ENCODE measurements at places on chromosomes 2 and 18.
A peak's percentile ranks its signal among the peaks of the same experiment; 100 is the strongest.

GRCh38 chr18:60145776-60146175 lies 226.8 kb downstream of the MC4R start:
- no peak for DNase-seq

DNA sequence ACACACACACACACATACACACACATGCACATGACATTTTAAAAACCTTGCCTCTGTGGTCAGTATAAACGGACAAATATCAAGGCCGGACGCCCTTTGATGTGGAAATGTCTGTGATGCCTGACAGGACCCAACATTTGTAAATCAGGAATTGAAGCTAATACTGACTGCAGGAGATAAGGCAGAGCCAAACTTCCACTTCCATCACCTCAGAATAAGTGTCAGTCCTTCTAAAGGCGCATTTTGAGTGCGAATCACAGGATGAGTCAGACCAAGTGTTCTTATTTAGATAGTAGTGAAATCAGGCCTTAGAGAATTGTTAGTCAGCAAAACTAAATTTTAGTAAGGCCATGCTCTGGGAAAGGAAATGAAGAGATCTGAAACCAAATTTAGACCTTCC lies 211.7 kb upstream of the LRATD1 start:
- no peak for DNase-seq

GRCh38 chr2:27734305-27734704 lies 37.2 kb upstream of the MRPL33 start:
- DNase-seq = no peak

DNA sequence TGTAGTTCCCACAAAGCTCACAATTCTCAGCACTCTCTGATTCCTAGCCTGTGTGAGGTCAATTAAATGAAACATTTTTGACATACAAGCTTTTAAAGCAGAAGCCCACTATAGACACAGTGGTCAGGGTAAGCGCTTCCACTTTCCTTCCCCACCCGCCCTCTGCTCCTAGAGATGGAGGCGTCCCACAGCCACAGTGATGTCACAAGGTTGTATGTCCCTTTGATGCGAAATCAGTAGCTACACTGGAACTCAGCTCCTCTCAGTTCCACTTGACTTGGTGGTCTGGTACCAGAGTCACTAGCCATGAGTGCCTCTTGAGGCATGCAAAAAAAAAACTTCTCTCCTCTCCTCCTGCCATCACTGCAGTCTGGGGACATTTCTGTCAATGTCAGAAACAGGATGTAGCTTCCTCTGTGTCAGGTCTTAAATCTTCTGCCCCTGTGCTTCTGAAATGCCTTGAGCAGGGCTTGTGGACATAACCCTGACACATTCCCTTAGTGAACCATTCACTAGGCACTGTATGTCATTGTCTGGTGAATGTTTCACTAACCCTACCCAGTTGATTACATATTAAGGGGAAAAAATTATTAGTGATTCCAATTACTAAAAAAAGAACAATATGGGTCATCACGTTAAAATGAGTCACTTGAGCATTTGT lies 7.8 kb downstream of the SULT1C4 start:
- DNase-seq = no peak

GRCh38 chr18:21490748-21491147 lies 109.8 kb downstream of the ESCO1 start:
- no peak for DNase-seq

GRCh38 chr2:130341562-130342019 lies 1.1 kb upstream of the IMP4 start:
- no peak for DNase-seq

DNA sequence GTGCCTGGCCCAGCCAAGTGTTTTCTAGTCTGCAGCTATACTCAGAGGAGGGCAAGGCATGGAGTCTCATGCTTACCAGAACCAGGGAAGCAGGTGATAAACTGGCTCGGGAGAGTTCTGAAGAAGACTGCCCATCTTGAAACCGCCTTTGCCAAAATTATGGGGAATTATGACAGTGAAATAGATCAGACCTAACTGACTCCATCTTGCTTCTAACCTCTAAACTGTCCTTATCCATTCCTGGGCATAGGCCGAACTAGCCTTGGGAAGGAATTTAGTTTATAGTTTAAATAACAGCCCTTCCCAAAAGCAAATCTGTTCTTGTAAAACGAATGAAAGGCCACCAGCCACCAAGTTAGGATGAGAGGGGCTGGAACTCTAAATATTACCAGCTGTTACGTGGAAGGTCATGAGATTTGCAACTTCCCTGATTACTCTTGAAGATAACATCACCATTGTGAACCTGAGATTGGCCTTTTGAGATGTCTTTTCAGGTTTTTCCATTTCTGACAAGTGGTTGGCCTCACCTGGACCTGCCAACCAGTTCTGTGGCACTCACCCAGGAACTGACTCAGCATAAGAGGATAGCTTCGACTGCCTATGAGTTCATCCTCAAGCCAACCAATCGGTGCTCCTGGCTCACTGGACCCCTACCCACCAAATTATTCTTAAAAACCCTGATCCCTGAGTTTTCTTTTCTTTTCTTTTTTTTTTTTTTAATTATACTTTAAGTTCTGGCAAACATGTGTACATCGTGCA lies 23.4 kb downstream of the CHCHD5 start:
- DNase-seq = no peak

DNA sequence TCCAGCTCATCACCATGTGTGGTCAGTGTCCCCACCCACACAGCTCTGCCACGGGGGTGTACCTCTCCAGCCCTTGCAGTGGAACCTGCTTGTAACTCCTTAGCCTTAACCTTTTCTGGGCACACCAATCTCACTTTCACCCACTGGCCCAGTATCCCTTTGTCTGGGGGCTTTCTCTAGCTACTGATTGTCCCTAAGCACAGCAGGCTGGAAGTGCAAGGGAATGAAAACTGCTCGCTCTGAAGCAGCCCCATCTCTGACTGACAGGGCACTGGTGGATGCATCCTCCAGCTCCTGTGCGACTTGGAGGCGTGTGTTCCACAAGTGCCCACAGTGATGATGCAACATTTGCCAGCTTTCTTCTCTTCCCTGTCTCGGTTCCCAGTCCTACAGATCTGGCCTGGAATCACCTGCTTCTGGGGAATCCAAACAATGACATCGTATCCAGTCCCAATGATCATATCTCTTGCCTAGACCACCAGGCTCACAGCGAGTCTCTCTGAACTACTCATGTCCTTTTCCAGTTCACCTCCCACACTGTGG lies 33.6 kb downstream of the SCTR start:
- DNase-seq = peak; percentile 87

GRCh38 chr2:60634438-60634837 lies 81.0 kb upstream of the BCL11A start:
- DNase-seq = no peak

DNA sequence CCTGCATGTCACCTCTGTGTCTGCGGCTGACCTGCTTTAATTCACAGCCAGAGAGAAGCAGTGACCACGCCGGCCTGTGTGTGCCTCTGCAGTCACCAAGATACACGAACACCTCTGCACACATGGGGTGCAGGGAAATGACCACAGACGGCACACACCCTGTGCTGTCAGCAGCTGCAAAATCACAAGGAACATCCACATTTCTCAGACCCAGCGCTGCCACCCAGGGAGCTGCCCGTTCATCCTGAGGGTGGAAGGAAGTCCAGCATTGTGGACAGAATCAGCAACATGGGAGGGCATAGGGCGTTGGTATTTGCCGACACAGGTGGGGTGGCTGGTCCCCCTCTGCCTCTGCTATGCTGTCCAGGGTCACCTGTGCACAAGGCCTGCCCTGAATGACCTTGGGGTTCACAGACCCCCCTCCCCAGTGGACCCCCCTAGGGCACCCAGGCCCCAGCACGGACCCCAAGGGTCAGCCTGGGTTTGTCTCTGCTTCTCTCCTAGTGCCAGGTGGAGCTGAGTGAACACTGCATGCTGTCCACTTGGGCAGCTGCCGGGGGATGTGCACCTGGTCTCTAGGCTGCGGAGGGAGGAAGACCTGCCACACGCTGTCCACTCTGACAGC lies 107.4 kb downstream of the PXDN start:
- DNase-seq = no peak

- DNase-seq = no peak
Measured at GRCh38 chr2:46116553-46116991, 180.6 kb upstream of the EPAS1 start.

DNA sequence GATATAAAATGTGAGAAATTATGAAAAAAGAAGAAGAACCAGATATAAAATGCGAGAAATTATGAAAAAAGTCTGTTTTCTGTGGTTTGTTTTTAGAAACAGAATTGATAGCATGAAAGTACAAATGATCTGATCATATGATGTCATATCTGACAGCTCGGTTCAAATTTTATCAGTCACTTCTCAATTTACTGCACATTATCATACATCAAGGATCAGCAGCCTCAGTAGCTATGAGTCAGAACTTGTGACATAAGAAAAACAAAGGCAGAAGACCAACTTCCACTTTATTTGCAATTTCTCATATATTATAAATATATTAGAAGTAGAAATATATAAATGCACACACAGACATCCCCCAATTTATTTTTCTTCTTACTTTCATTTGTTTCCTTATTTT lies 634.0 kb downstream of the LRP1B start:
- no peak for DNase-seq

DNA sequence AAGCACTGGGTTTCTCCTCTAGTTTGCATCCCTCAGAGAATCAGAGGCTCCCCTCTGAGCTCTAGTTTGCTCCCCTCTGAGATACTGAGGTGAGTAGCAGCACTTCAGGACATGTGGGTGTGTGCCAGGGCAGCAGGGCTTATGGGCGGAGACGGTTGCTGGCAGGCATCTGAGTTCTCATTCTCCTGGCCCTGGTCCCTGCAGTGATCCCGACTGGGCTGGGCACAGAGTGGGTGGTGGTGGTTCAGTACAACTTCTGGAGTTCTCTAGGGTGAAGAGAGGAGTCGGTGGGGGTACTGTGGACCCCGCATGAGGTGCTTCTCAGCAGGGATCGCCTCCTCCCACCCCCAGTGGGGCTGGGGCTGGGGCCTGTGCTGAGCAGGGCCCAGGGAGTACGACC lies 47.9 kb downstream of the BOLA3 start:
- DNase-seq = no peak

GRCh38 chr18:22528291-22528690 lies 110.6 kb upstream of the CTAGE1 start:
- no peak for DNase-seq

DNA sequence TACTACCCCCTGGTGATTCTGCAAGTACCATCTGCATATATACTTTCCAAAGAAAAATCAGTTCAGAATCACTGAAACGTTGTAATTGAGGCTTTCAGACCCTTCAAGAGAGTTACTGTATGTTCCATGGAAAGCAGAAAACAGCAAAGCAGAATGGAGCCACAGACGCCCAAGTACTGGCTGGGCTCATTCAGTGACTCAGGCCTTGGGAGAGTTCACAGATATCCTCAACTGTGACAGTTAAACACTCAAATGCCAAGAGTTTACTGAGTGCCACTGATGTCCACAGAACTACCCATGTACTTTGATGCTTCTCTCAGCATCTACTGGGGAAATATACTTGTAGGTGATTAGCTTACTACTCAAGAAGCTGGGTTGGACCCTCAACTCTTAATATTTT lies 303.4 kb downstream of the TCF4 start:
- no peak for DNase-seq

DNA sequence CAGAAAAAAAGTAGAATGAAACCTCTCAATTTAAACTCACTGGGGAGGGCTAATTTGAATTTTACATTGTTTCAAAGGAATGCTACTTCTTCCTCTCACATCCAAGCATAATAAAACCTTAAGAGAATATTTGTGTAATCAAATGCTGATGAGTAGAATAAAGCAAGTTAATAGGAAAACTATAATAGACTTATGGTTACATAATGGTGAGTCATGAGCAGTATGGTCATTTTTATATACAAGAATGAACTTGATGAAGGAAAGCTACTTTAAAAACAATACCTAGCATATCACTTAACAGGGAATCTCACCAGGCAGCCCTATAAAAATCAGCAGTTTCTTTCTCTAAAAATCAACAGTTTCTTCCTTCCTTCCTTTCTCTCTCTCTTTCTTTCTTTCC lies 80.3 kb downstream of the VSNL1 start:
- no peak for DNase-seq

- DNase-seq = peak; percentile 91
Measured at GRCh38 chr18:36297417-36298125, at the start of gene FHOD3. TSS of gene FHOD3 (plus strand) at chr18:36297713. CDS start at chr18:36297836, 123 bp downstream.

DNA sequence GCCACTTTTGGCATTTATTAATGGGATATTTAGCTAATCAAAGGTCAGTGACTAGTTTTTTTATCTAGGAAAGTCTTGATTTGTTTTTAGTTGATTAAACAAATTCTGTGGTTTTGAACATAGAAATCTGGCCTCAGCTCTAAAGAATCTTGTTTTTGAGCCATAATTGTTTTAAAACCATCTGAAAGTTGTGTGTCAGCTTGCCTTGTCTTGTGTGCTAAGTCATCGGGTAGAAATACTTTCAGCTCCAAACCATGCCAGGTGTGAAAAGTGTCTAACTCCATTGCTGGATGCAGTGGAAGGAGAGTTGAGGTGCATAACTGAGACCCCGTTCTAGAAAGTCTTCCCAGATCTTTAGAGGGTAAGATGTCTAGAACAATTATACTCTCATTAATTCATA lies 22.7 kb downstream of the FARP2 start:
- no peak for DNase-seq

DNA sequence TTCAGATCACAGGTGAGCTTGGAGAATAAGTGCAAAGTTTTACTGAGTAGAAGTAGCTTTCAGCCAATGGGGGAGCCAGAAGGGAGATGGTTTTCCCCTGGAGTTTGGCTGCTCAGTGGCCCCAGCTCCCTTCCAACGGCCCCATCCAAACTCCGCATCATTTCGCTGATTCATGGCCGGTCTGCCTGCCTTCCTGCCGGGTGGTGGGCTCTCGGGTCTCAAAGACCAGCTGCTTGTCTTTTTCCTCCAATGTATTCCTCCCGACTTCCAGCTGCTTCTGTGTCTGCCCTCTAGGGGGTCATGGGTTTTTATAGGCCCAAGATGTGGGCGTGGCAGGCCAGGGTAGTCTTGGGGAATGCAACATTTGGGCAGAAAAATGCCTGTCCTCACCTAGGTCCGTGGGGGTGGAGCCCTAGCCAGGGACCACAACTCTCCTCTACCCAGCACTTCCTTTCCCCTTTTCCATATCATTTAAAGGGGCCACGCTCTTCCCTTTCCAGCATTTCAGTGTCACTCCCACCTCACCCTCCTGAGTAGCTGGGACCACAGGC lies 73.5 kb downstream of the MEX3C start:
- DNase-seq = peak; percentile 64

- no peak for DNase-seq
Measured at GRCh38 chr18:23970161-23971096, 44.1 kb upstream of the TTC39C start.

DNA sequence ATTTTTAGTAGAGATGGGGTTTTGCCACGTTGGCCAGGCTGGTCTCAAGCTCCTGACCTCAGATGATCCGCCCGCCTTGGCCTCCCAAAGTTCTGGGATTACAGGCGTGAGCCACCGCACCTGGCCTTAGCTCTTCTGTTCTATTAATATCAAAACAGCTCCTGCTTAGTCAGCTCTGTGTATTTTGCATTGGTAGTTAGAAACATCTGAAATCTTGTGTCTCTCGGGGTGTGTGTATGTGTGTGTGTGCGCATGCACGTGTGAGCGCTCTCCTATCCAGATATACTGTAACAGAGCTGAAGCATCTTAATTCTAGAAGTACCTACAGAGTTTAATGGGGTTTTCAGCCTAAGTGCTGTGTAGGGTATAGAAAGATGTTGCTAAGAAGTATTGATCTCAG lies 33.7 kb downstream of the SETBP1 start:
- DNase-seq = no peak

All from esophagus muscularis mucosa (tissue), 4 donors.